ENCODE measurements at places on chromosomes 2 and 18.

DNA sequence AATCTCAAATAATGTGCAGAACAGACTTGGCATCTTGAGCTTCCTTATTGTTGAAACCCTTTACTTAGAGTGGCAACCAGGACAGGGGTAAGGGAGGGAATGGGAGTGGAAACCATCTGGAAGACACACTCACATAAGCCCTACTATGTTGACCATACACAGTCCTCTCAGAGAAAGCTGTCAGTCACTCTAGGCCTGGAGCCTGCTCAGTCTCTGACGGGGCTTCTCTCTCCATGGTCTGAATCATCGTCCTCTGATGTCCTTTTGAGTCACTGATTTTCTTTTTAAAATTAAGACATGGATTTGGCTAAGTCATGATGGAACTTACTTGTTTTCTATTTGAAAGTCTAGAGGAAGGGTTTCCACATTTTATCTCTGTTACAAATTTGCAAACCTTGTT is 74.0 kb downstream of the MYO1B start:
- DNase-seq, result no peak

- DNase-seq, result no peak
Observed at GRCh38 chr2:6864923-6865345, 773 bp downstream of the CMPK2 start.

DNA sequence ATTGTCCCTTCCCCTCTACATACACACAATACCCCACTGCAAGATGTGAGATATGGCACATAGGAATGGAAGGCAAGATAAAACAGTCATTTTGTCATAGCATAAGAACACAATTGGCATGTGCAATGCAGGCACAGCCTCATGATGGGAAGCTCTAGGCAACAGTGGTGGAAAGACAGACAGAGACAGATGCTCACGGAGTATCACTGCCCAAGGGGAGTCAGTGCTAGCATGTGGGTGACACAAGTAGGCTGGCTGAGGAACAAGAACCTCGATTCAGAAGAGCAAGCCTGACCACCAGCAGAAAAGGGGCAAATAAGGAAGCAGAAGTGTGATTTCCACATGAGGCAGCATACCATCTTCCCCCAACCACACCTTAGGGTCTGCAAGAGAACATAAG is 323.6 kb downstream of the PAX3 start:
- DNase-seq, result no peak

- no peak for DNase-seq
Observed at GRCh38 chr2:195473862-195474261, 183.2 kb upstream of the SLC39A10 start.

GRCh38 chr2:142082368-142082767 is 48.4 kb downstream of the LRP1B start:
- no peak for DNase-seq

DNA sequence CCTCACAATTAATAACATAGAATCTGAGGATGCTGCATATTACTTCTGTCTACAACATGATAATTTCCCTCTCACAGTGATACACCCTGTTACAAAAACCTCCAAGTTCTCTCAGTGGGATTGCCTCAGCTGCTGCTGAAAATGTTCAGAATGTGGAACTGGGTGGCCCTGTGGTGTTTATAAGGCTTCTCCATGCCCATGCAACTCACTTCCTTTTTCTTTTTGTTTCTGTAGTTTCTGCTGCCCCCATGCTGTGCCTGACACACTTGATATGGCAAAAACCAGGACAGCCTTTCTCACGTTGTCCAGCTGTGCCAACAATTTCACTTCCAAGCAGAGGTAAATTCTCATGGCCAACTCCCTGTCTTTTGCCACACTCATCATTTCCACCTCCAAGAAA is 206.2 kb downstream of the RPIA start:
- no peak for DNase-seq

GRCh38 chr2:119950966-119951365 is 61.9 kb upstream of the EPB41L5 start:
- DNase-seq, result no peak

- DNase-seq, result peak; percentile 96
Observed at GRCh38 chr2:219530048-219530963, 13.3 kb downstream of the CHPF start.

- DNase-seq, result no peak
Observed at GRCh38 chr2:158204741-158205165, 103.1 kb downstream of the UPP2 start.

DNA sequence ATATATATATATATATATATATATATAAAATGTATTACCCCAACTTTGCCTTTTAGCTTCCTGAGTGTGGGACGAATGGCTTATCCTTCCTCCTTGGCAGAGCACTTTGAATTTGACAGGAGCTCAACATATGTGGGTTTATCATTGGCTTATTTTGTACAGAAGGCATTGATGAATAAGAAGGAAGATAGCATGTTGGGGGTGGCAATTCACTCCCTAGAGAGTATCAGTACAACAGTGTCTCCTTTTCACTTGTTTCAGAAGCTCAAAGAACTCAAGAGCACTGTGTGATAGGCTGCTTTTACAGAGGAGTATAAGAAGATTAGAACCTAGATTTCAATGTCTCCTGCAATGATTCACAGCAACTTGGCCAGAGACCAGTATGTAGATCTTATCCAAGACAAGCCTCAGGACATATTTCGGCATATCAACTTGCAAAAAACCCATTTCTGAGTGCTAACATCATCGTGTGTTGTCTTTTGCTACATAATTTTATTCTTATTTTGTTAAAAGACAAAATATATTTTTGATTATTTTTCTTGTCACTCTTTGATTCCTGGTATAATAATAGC is 345.8 kb downstream of the SOCS6 start:
- DNase-seq, result no peak

DNA sequence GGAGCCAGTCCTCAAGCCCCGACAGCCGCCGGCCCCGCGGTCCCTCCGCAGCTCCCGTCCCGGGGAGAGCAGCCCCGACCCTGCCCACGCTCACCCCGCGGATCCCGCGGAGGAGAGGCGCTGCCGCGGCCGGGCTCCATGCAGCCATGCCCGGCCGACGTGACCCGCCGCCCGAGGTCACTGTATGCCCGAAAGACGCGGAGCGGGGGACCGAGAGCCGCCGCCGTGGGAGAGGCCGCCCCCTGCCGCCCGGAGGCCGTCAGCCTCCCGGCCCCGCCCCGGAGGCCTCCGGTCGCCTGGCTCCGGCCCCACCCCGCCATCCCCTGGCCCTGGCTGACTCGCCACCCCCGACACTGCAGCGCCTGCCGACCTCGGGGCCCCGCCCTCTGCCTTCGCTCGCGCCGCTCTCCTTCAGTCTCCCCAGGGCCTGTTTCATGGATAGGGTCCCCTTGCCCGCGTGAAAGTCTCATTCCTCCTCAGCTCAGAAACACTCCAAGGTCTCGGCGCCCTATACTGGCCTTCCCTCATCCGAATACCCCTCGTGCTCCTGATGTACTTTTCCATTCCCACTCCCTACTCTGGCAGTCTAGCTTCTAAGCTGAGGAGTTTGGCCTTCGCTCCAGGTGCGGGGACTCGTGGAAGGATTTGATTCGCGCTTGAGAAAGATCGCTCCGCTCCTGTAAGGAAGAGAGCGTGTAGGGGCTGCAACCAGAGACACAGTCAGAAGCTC is at the start of gene BOLA3:
Gene BOLA3 (minus strand): TSS at position 186 of the 730 bp plus-strand sequence. CDS start 38 bp downstream, at position 148.
- DNase-seq, result peak; percentile 93

DNA sequence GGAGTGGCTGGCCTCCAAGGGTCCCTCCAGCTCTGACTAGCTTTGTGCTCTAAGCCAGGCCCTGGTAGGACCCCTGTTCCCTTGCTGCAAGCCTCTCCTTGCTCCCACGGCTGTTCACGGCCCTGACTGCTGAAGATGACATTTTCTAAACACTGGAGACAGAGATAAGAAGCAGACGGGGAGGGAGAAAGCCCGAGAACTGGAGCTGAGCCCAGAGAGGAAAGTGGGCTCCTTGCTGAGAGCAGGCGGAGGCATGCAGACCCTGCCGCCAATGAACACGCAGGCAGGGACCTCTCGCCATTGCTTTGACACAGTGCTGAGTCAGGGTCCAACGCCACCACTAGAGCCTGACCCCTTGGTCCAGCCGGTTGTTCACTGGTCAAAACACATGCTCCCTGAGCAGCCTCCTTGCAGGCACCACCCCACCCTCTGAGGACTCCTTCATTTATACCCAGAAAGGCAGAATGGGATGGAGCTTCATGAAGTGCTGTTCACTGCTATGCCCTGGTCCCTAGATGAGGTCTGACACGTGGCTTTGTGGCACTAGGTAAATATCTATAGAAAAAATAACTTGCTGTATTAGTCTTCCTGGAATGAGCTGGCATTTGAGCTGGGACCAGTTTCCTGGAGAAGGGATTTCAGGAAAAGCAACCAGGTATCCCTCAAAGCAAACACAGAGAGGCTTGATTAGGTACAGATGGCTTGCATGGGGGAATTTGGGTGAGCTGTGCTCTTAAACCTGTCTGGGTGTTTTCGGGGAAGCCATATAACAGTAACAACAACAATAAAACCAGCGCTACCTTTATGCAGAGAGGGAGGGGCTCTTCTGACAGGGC is 65.7 kb downstream of the MCFD2 start:
- DNase-seq, result no peak

DNA sequence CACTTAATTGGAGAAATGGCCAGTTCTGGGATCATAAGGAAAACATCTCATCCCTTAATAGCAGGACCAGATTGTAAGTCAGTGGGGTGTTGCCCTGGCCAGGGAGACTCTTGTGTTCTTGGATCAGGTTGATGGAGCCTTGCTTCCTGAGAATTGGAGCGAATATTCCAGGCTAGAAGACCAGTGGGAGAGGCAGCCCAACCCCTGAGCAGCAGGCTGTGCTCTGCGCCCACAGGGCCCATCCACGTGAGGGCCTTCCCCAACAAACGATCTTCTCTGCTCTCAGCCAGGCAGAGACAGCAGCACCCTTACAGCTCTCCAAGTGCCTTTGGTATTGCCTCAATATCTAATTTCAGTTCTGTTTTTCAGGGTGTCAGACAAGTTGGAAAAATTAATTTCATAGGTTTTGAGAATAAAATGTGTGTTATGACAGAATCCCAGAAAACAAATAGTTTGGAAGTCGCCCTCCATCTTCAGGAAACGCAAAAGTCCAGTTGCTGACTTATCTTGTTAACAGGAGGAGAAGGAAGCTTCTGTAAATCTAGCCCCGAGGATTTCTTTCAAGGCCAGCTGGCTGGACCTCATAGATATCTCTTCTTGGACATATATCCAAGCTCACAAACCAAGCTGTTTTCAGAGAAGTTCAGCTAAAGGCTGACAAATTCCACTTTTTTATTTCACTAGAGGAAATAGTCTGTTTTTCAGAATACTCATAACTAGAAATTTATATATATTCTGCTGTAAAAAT is 105.5 kb downstream of the COPS8 start:
- DNase-seq, result no peak

DNA sequence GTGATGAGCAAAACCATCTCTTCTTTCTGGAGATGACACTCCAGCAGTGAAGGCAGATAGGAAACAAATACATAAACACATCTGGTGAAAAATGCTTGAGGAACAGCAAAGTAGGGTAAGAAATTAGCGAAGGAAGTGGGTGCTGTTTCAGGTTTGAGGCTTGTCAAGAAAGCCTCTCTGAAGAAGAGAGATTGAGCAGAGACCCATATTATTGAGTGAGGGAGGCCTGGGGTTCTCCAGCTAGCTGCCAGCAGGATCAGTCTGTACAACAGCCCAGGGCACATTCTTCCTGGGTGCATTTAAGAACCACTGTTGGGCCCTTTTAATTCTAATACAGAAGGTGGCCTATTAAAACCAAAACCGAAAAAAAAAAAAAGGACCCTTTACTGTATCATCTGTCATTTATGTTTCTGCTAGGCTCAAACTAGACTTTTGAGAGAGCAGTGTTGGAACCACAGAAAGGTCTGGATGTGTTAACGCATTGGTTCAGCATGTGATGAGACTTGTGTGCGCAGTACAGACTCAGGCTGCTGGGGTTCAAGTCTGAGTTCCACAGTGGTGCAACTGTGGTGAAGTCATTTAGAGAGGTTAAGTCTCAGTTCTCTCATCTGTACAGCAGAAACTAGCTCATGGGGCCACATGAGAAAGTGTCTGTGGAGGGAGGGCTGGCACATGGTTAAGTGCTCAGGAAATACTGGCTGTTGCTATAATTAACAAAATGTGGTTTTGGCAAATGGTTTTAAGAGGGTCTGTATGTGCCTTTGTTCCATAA is 28.9 kb downstream of the MGAT5 start:
- no peak for DNase-seq

DNA sequence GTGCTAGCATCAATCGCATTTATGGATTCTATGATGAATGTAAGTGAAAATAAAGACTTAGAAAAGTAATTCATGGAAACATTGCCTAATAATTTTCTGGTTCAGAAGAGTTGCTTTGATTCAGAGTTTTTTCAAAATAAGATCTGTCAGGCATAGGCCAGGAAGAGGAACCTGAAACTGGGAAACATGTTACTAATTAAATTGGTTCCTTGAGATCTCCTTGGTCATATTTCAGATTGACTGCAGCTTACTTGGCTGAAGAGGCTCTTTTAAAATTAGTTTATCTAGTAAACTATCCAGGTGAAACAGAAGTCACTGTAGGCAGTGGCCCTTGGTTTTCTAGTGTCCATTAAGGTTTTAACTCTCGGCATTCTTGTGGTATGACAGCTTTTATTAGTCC is 27.4 kb downstream of the PPP1CB start:
- DNase-seq, result no peak

GRCh38 chr2:48940606-48941005 is 185.1 kb upstream of the LHCGR start:
- no peak for DNase-seq

GRCh38 chr2:224335991-224336390 is 65.9 kb downstream of the FAM124B start:
- DNase-seq, result no peak

GRCh38 chr2:137747509-137747908 is 216.8 kb upstream of the HNMT start:
- DNase-seq, result no peak

DNA sequence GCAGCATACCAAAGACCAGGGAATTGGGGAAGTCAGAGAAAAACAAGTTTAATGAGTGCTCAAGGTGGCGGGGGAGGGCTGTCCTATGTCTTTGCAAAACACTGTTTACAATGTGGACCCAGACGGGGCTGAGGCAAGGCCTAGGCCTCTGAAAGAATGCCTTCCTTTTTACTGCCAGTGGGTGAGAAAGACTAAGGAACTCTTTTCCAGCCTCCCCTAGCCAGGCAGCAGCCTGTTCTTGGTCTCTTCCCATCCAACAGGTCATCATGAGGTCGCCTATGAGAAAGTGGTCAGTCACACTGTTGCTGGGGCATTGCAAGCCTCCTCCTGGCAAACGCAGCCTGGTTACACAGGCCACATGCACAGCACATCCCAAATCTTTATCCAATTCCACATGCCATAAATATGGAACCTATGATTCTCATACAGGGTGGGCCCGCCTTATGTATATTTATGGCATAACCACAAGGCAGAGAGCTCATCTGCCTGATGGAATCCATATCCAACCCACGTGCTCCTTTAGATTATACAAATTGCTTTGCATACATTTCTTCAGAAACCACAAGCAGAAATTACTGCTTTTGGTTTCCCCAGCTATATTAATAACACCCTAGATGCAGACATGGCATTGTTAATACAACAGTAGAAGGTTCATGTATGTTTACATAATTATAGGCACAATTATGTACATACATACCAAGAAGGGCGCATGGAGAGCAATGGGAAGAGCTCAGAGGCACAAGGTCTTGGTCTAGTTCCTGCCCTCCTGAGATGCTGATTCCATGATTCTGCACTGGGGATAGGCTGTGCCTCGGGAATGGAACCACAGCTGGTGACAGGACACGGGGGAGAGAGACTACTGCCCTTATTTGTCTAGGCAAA is 48.6 kb downstream of the NRP2 start:
- no peak for DNase-seq

Data from GM12891 (cell line).